PC-9 (cell line): ENCODE measurements at places on chromosomes 7 and 10.

DNA sequence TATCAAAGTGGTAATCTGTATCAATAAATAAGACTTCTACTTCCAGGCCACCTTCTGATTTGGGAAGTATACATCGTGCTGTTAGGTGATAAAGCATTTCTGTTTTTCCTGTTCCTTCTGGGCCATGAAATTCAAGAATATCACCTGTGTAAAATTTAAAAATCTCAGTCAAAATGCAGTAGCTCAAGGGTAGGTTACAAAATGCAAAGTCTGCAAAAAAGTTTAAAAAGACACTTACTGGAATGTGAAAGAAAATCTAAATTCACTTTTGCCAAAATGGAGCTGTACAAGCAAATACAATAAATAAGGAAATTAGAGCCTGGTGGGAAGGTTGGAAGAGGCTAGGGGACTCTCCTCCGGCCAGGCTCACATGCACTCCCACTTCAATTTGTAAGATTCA, 26.7 kb downstream of the XRCC2 start:
- no peak for DNase-seq

GRCh38 chr7:106257752-106258151, 27.0 kb downstream of the NAMPT start:
- DNase-seq, result no peak

DNA sequence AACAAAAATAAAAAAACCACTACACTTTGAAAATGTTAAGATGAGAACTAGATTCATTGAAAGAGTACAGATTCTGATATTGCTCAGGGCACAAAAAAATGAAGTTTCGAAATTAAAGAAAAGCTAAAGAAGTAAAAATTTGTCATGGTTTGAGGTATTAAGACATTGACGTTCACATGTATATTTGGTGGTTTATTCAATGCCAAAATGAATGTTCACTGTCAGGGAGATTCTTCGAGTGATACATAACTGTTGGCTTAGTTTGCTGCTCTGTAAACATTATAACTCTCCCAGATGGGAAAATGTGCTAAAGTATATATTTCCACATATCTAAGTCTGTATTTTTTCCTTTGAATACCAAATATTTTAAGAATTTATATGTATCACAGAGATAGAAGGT, 345.0 kb downstream of the SEMA3D start:
- no peak for DNase-seq

GRCh38 chr7:28986765-28987110, 28.6 kb upstream of the TRIL start:
- no peak for DNase-seq
